ENCODE measurements at places on chromosomes 7 and 10. TPM values are rescaled to one million over a fixed set of nuclear protein-coding genes. Genes with fewer than 3 reads are reported as not detected.
A peak's percentile ranks its signal among the peaks of the same experiment; 100 is the strongest.

PFKP gene
- 171 TPM for total RNA-seq

RPEL1 gene
- not detected for total RNA-seq

PCLO gene
- total RNA-seq: not detected

PNLIPRP2 gene
- total RNA-seq: not detected

GRCh38 chr10:33209802-33210201 is 124.7 kb downstream of the NRP1 start:
- no peaks in the 10 kb centered on the region for H3K36me3 ChIP-seq
- H3K27ac ChIP-seq: no peak overlapping the region
- no peak overlapping the region for H3K4me3 ChIP-seq

DNA sequence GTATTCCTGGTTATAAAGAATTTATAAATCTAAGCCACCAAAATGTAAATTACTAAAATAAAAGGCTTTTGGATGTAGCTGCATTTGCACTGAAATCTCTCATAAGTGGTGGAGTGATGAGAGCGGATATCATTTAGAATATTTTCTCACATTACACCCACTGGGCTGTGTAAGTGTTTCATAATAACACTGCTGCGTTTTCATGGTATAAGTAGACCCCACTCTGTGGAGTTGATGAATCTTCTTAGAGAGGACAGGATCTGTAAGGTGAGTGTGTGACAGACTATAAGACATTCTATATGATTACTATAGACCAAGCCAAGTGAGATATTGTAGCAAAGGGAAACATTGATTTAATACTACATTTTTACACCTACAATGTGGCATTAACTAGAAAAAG is 1024.1 kb upstream of the LRRN3 start:
- DNase-seq: no peak
- H3K27me3 ChIP-seq: no peaks in the 10 kb centered on the region
- no peak overlapping the region for H3K27ac ChIP-seq
- H3K4me1 ChIP-seq: no peaks in the 10 kb centered on the region
- no peak overlapping the region for H3K4me3 ChIP-seq
- H3K36me3 ChIP-seq: no peaks in the 10 kb centered on the region

GRCh38 chr7:102395592-102395872 is 631 bp upstream of the PRKRIP1 start:
- no peaks in the 10 kb centered on the region for H3K27me3 ChIP-seq
- H3K27ac ChIP-seq: peak overlapping the region; percentile 82
- H3K4me3 ChIP-seq: peak overlapping the region; percentile 97
- H3K4me1 ChIP-seq: peaks cover 7% of the 10 kb centered on the region
- H3K36me3 ChIP-seq: peaks cover 17% of the 10 kb centered on the region

DNA sequence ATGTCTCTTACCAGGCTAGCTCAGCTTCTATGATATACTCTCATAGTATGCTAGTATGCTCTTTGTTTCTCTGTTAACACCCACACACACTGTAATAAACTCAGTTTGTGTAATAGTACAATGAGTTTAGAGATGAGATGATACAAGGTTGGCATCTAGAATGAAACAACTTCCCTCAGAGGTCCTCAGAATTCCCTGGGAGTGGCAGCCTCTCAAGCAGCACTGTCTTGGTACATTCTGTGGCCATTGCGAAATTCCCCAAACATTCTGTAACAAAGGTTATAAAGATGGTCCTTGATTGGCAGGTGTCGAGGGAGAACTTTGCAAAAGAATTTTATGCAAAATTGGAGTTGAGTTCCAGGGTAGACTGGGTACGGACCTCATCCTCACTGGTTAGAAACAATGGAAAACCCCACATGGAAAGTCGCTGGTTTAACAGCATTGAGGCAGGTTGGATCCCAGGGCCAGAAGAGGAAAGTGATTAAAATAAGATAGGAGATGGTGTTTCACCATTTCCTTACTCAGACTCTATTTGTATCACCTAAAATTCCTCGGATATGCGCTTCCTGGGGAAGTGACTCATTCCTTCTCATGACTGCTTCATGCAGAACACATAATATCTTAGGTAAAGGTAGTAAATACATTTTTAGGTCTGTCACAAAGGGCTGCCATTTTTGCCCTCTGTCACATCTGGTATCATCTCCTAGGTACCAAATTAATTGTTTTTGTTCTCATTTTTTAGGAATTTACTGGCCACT is 657.8 kb downstream of the SORCS1 start:
- no peak for DNase-seq
- H3K4me1 ChIP-seq: no peaks in the 10 kb centered on the region
- H3K27ac ChIP-seq: no peak overlapping the region
- H3K36me3 ChIP-seq: no peaks in the 10 kb centered on the region
- no peak overlapping the region for H3K4me3 ChIP-seq

- no peak overlapping the region for H3K4me3 ChIP-seq
- H3K27me3 ChIP-seq: no peaks in the 10 kb centered on the region
- H3K27ac ChIP-seq: no peak overlapping the region
- no peak for DNase-seq
Measured at GRCh38 chr7:17046666-17047065, 164.9 kb upstream of the AGR3 start.

DNA sequence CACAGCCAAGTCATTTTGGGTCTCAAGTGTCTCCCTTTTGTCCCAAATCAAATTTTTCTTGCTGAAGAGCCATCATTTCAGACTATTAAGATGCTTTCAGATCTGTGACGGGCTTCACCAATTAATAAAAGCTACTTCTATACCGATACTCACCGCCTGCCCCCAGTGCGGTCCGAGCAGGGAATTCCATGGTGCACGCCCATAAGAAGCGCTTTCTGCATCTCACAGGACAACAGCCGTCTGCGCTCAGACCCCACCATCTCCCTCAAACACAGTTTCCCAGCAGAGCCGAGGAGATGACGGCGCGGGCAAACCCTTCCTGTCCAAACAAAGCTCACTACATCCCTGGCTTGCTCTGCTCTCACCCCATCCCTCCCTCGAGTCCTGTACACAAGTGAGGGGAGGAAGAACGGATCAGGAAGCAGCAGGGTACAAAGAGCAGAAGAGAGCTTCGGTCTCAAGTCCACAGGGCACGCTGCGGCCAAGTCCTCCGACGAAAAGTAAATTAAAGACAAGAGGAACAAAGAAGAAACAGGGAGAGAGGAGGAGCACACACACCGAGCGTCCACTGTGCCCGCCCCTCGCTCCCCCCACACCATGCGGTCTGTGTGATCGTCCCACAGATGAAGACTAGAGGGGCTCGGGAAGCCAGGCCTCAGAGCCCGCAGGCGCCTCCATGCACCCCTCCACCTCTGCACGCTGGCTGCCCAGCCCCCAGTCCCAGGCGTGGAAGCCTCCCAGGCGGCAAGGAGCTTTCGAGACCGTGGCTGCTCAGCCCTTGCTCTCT is 121.9 kb downstream of the MAD1L1 start:
- peaks cover 16% of the 10 kb centered on the region for H3K4me1 ChIP-seq
- no peaks in the 10 kb centered on the region for H3K27me3 ChIP-seq
- no peak overlapping the region for H3K27ac ChIP-seq
- no peak for DNase-seq
- no peak overlapping the region for H3K4me3 ChIP-seq
- no peaks in the 10 kb centered on the region for H3K36me3 ChIP-seq
